Osteoblast (primary cell): ENCODE measurements at places on chromosomes 4 and X. TPM values are rescaled to one million over a fixed set of nuclear protein-coding genes. Genes with fewer than 3 reads are reported as not detected.

- no peak for DNase-seq
Measured at GRCh38 chr4:138948918-138949317, 66.7 kb upstream of the NOCT start.

- no peak for DNase-seq
Measured at GRCh38 chr4:78512357-78512920, 39.1 kb upstream of the ANXA3 start.

DNA sequence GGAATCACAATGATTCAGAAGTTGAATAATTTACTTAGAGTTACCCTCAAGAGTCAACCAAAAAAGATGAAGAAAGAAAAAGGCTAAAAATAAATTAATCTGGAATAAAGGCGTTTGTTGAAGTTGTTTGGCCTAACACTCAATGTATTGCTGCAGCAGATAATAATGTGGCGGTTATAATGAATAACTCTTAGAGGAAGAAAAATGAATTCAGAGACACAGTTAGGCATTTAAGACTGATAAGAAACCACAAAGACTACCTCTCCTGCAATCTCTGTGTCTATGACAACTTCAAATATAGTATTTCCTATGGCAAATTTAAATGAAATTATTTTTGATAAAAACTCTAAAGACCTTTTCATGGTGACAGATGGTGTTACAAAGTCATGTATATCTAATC, 1369.1 kb upstream of the AGA start:
- DNase-seq = peak; percentile 4

- no peak for DNase-seq
Measured at GRCh38 chrX:6021316-6022091, 207.2 kb downstream of the NLGN4X start.

The TRIM75 gene
- not detected in 2 replicates for total RNA-seq

The GPR143 gene
- total RNA-seq = not detected in 2 replicates

The ZCCHC12 gene
- total RNA-seq = not detected in 2 replicates
